WTC11 (cell line): ENCODE measurements at places on chromosomes 2 and 18.

- no peak for DNase-seq
These were observed 32.7 kb downstream of the APCDD1 start for GRCh38 chr18:10487154-10487553.

GRCh38 chr18:36441426-36442240 lies 144.1 kb downstream of the FHOD3 start:
- no peak for DNase-seq

GRCh38 chr2:108428286-108429009 lies 20.6 kb upstream of the GCC2 start:
- DNase-seq = no peak

DNA sequence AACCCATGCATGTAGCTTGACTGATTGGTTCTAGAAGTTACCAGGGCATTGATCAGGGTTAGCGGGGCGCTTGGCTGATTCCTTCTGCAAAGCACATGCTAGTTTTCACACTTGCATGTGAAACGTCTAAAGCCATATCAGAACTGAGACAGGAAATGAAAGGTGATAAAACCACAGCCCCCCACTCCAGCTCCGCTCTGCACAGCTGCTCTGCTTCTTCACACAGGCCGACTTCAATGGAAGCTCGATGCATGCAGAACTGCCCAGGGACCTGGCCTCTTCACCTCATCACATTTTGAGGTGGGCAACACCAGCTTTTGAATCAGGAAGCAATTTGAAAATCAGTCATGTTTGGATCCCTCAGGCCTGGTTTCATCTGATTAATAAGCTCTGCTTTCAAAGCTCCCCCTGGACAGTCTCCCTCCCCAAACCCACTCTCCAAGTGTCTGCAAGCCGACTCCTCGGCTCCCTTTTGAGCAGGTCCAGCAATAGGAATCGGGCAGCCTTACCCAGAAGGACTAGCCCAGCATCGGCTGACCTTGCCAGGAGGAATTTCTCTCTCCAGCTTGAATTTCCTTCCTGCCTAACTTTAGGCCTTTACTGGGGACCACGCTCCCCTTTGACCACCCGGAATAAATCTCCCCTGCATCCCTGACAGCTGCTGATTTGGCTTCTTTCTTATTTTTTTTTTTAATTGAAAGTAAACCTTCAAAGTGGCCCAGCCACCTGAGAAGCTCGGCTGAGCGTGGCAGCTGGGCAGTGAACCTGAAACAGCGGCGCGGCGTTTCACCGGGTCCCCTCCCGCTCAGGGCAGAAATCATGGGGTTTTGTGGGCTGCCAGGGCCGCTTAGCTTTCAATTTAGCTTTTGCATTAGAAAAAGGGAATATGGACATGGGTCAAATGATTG lies 31.7 kb downstream of the HRH4 start:
- DNase-seq = no peak

DNA sequence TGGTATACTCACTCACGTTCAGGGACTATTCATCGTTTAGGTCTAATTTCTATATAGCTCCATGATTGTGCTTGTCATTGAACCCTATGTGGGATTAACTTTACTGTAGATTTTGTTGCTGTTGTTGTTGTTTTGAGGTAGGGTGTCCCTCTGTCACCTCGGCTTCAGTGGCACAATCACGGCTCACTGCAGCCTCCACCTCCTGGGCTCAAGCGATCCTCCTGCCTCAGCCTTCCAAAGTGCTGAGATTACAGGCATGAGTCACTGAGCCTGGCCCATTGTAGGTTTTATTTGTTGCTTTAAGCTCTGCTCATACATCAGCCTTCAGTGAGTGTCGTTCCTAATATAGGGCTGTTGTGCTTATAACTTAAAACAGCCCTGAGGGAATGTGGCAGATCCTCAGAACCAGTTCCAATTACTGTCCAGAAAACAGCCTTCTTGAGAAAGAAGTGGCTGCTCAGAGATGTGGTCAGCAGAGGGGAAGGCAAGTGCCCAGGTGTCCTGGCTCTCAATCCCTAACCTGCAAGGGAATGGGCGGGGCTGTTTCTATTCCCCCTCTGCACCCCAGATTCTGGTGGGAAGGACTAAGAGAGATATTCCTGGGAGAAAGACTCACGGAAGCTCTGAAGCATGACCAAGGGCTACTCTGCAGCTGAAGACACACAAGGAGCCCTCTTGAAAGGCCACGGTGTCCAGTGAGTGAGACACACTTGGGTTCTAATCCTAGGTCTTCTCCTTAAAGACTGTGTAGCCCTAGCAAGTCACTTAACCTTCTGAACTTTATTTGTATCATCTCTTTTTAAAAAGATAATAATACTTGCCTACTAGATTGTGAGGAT lies 79.6 kb upstream of the LCLAT1 start:
- no peak for DNase-seq

DNA sequence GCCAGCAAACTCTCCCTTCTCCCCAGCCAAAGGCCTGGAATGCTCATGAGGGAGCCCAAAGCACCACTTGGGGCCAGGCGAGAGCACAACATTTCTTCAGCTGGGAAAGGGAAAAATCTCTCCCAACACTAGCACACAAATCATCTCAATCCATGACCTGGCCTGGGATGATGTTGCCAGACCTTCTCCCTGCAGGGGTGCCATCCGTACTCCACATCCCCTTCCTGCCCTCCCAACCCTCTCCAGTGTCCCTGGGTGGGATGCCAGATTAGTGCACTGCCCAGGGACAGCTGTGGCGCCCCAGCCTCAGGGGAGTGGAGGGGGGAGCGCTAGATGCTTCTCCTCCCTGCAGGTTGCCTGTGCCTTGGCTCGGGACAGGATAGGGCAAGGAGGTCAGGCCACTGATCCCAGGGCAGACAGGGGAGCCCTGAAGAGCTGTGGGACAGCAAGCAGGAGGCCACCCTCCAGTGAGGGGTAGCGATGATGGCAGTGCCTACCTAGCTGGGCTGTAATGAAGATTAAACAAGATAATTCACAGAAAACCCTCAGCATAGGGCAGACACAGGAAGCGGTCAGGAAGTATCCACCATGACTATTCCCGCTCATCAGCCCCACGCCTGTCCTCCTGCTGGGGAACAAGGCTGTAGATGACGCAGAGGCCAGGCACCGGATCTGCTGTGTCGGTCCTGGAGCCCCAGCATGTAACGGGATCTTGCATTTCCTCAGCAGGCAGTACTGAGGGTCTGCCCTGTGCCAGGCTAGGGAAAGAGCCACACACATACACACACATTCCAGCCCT lies 31.1 kb downstream of the SERTAD2 start:
- peak; percentile 32 for DNase-seq

DNA sequence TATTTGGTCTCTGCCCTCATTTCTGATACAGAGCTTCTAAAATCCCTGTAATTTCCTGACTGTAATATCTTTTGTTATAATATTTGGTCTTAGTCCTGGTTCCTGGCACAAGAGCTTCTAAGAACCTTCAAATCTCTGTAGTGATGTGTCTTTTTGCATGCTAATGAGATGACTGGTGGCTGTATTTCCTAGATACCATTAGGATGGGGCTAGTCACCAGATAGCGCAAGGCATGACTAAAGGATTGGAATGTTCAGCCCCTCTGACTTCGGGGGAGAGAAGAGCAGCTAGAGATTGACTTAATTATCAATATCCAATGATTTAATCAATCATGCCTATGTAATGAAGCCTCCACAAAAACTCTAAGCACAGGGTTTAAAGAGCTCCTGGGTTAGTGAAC lies 620.8 kb upstream of the ACVR2A start:
- DNase-seq = no peak

DNA sequence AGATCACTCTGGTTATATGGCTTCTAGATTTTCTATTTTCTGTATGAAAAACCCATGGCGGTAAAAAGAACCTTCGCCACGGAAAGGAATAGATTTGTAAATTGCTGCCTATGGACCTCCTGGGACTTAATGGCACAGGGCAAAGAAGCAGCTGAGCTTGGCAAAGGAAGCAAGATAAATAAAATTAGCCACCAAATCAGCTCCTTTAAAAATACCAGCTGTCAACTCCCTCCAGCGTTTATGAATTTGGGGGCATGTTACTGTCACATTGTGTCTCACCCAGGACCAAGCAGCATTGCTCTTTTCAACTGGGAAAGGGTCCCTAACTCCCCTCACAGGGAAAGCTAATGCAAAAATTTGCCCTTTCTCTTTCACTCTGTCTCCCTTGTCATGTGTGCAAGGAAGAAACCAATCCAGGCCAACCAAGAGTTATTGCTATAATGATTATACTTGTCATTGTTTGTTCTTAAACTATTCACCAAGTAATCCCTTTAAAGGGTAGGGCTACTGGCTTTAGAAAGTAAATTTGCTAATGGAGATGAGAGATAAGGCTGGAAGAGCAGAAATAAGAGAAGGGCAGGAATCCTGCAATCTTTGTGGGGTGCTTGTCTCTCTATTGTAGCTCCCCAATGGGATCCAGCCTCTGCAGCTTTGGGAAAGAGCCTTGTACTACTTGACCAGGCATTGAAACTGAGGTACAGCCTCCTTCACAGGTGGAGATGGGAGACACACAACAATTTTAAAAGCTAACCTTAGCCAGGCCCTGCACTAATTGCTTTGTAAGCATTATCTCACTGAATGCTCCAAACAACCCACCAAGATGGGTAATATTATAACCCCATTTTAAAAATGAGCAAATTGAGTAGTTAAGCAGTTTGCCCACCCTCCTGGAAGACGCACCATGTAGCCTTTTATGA lies 119.1 kb upstream of the KLF7 start:
- no peak for DNase-seq

DNA sequence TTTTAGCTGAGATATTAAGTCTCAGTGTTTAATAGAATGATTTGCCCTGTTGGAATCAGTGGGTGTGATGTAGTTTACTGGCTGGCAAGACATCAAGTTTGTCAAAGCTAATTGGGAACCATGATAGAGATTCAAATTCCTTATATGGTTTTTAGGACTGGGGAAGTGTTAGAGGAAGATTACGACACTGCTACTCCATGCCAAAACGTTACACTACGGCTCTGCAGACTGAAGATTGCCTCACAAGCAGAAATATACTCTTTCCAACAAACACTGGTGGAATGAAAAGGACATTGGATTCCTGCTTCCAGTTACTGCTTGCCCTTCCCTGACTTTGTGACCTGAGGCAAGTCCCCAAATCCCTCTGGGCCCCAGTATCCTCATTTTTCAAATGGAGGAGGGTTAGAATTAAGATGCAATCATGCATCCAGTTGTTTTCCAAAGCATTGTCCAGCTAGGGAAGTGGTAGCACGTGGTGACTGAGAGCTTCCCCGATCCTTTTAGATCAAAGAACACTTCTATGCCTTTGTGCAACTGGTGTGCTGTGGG lies 147.6 kb downstream of the CDC42EP3 start:
- no peak for DNase-seq

DNA sequence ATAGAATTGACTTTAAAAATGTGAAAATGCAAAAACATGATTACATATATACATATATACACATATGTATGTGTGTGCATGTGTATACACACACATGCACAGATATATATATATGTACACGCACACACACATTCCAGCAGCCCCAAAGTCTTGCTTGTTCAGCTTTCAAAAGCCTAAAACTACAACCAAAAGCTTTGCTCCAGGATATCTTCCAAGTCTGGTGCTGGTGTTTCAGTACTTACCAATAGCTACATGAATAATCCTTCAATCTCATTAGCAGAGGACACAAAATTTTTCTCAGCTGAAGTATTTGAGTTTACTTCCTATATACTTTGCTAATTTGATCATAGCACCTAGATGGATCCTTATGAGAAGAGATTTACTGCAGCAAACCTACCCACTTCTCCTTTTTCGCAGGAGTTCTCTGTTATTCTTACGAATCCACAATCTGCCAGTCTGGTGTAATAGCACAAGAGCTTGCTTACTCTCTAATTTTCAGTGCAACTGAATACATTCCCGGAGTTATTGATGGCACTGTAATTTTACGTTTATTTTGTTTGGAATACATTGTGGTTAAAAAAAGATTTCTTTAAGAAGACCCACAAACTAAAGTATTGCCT lies 553.3 kb downstream of the ARHGAP15 start:
- no peak for DNase-seq

GRCh38 chr2:134522496-134523455 lies 196.0 kb downstream of the TMEM163 start:
- no peak for DNase-seq

- no peak for DNase-seq
These were observed 536.9 kb downstream of the TMX3 start for GRCh38 chr18:68177807-68178702.

- DNase-seq = no peak
These were observed 37.5 kb downstream of the KCNG3 start for GRCh38 chr2:42456126-42456839.

DNA sequence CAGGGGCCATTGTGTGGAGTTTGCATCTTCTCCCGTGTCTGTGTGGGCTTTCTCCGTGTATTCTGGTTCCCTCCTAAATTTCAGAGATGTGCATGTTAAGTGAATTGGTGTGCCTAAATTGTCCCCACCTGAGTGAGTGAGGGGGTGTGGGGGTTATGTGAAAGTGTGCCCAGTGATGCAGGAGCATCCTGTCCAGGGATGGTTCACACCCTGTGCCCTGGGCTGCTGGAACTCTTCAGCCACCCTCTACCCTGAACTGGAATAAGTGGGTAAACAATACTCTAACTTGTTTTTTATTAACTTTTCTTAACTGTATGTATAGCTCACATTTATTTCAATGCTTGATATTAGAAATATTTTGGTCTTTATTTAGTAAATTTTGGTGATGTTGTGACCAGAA lies 56.0 kb downstream of the UBE2E3 start:
- DNase-seq = no peak

GRCh38 chr2:215105607-215106354 lies 32.6 kb downstream of the ABCA12 start:
- DNase-seq = no peak

GRCh38 chr2:101782427-101782792 lies 84.9 kb downstream of the MAP4K4 start:
- DNase-seq = no peak

GRCh38 chr2:45085487-45085886 lies 76.2 kb upstream of the SIX2 start:
- DNase-seq = no peak

DNA sequence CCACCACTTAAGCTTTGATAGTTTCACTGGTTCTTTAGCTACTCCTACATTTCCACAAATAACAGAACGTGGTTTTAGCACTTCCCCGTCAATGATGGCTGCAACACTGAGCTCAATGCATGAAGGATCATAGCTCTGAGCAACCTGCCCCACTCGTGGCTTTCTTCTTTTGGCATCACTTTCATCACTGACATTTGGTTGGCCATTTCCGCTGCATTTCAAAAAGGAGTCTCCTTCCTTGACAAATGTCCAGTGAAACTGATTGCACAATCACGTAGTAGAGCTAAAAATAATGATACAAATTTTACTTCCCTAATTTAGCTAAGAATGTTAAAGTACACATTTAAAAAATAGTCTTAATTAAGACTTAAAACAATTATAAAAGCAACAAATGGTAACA lies 205.2 kb upstream of the HDAC4 start:
- DNase-seq = no peak
